T-helper 17 cell (primary cell): ENCODE measurements at places on chromosomes 1 and 21.
A peak's percentile ranks its signal among the peaks of the same experiment; 100 is the strongest.

DNA sequence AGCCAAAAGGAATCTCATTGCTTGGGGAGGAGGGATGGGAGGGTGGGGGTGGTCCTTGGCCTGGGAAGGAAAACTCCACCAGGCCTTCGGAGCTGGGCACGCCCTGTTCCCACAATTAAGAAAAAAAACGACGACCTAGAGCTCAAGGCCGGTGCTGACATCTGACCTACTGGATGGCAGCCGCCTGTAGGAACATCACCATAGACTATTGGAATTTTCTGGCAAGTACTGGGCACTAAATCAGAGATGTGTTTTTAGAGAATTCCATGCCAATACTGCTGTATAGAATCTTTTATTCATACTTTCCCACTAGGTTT lies 729 bp downstream of the NADK start:
- DNase-seq, result no peak

DNA sequence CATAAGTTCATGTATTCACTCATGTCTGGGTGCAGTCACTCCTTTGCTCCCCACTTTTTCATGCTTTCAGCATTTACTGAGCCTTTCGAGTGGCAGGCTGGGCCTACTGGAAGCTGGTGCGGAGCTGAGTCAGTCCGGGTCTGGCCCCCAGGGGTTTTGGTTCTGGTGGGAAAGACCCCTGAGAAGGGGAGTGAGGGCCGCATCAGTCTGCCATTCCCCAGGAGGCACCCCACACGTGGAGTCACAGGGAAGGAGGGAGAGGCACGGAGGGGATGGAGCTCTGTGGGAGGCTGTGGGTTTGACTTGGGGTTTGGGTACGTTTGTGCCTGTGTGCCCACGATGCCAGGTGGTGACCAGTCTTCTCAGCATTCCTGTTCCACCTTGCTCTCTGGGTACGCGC lies 87.9 kb downstream of the PTPRU start:
- no peak for DNase-seq

GRCh38 chr1:240607006-240607405 lies 4.9 kb downstream of the GREM2 start:
- no peak for DNase-seq

DNA sequence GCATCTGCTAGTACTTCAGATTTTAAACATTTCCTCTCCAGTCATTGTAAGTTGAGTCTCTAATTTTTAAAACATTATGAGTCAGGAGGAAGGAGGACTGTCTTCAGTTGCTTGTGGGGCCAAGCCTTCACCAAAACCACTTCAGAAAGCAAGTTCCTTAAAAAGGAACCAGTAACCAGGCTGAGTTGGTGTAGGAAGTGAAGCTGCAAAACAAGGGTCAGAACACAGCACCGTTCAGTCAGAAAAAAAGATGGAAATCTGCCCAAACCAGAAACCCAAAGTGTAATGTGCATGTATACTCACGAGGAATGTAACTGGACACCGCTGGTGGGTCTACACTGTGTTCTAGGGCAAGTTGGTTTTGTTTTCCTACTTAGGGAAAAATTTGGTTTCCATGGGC lies 402.1 kb downstream of the SETD4 start:
- DNase-seq, result no peak

- no peak for DNase-seq
These were observed 42.2 kb upstream of the KANK4 start for GRCh38 chr1:62361431-62361830.

GRCh38 chr1:184379111-184379752 lies 7.6 kb upstream of the C1orf21 start:
- DNase-seq, result no peak

- peak; percentile 30 for DNase-seq
These were observed 32.8 kb upstream of the IFNAR2 start for GRCh38 chr21:33196941-33197374.

- DNase-seq, result no peak
These were observed 20.9 kb downstream of the GADD45A start for GRCh38 chr1:67705735-67706453.

DNA sequence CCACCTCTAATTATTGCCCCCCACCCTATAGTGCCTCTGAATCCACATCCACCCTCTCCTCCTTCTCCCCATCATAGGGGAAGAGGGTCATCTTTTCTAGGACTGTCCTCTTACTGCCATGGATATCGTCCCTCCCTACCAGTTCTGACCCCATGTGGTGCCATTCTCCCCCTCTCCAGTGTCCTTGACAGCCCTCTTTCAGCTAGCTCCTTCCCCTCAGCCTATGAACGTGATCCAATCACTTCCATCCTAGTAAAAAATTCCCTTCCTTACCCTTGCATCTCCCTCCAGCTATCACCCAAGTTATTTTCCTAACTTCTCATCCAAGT lies 172.7 kb downstream of the RRAGC start:
- no peak for DNase-seq

- no peak for DNase-seq
These were observed 10.4 kb downstream of the DDX59 start for GRCh38 chr1:200659269-200659668.

DNA sequence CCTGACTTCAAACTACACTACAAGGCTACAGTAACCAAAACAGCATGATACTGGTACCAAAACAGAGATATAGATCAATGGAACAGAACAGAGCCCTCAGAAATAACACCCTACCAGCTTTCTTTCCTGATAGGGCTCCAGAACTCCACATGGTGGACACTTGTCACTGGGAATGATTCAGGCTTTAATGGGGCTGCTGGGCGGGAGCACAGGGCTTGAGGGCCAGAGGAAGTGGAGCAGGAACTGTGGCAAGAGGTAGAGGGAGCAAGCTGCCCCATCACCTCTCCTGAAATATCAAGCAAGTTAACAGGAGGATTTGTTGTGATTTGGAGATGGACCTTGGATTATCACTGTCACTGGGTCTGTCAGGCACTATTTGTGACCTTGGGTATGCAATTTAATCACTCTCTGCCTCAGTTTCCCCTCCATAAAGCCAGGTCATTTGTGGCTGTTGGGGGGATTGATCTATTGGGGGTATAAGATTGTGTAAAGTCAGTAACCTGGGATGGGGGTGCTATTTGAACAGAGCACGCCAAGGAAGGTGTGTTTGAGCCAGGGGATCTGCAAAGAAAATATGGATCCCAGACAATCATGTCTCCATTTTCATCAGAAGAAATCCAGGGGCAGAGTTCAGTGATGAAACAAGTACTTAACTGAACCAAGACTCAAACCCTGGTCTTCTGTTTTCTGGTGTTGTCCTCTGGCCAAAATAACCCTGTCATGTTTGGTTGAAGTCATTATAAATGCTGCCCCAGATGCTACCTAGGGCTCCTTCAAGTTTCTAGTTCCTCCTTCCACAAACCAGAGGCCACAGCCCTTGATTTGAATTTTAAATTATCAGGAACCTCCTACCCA lies 25.2 kb downstream of the ETS2 start:
- no peak for DNase-seq

GRCh38 chr1:24952413-24952841 lies 22.4 kb upstream of the RUNX3 start:
- DNase-seq, result no peak

DNA sequence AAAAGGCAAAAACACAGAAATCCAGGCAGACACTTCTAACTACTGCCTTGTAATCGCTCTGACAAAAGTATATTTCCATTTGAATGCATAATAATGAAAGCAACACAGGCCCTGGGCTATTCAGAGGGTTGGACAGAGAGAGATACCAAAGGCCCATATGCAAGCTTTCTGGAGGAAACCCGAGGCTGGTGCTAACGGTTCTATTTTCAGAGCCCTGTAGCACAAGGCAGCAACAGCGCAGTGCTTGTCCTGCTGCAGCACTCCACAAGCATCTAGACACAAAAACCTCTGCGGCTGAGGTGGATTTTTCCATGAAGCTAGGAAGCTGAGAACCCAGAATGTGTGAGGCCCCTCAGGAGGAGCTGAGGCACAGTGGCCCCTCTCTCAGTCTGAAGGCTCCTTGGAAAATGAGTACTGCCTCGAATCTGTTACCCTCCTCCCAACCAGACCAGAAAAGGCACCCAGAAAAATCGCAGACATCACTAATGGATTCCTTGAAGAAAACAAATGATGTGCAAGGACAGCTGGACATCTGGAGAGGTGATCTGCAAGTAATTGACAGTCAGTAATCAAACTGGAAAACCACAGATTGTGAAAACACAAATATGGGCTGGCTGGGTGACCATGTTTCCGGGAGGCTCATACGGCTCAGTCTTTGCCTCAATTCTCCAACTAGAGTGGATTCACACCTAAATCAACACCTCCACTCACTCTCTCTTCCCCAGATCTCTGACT lies 54.0 kb downstream of the COLGALT2 start:
- no peak for DNase-seq

DNA sequence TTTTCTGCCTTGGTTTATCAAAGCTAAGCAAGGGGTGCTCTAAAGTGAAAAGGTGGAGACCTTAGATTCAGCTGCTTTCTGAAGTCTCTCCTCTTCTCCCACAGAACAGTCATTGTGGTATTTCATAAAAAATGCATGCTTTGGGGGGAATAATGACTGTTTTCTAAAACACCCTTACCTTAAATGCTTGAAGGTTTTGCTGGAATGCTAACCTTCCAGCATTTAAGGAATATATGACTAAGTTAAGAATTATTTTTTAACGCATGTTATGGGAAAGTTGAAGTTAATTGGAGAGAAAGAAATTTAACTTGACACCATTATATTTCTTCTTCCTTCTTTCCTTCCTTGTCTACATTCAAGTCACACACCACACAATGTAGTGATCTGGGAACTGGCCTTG lies 162.5 kb downstream of the ROR1 start:
- no peak for DNase-seq

DNA sequence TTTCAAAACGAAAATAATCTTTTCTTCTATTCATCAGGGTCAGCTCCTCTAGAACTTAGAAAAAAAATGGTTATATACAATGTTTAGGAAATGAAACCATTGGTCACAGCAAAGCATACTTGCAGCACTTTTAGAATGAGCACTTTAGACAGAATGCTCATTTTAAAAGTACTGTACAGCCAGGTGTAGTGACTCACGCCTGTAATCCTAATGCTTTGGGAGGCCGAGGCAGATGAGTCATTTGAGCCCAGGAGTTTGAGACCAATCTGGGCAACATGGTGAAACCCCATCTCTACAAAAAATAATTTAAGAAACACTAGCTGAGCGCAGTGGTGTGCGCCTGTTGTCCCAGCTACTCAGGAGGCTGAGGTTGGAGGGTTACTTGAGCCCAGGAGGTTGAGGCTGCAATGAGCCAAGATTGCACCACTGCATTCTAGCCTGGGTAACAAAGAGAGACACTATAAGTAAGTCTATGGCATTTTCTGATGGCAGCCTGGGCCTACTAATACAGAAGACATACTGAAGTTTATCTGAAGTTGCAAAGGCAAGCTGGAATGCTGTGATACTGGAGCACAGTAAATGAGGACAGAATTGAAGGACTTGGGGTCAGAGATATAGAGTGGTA lies 48.9 kb upstream of the ZNF326 start:
- no peak for DNase-seq

DNA sequence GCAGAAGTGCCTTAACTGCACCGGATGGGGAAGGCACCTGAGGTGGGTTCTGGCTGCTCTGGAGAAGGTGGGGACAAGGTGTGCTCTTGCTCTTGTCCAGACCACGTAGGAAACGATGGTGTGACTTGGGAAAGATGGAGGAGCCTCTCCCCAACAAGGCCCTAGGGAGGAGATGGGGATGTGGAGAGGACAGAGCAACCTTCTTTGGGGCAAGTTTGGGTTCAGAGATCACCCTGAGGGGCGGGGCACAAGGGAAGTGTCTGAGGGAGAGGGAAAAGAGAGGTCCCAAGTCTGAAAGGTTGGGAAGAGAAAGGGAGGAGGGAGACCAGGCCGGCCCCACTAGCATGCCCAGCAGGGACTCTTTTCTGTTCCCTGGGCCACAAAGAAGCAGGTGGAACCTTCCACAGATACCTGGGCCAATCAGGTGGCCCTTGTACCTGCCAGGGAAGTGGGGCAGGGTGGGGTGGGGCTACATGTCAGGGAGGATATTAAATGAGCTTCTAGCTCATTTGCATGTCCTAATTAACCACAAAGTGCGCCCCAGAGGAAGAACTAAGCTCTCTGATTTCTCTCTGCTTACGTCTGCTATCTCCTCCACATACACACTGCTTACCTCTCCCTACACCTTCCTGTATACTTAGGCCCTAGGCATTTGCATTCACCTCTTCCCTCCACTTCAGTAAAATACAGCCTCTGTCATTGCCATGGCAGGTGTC lies 15.9 kb downstream of the INKA2 start:
- no peak for DNase-seq

DNA sequence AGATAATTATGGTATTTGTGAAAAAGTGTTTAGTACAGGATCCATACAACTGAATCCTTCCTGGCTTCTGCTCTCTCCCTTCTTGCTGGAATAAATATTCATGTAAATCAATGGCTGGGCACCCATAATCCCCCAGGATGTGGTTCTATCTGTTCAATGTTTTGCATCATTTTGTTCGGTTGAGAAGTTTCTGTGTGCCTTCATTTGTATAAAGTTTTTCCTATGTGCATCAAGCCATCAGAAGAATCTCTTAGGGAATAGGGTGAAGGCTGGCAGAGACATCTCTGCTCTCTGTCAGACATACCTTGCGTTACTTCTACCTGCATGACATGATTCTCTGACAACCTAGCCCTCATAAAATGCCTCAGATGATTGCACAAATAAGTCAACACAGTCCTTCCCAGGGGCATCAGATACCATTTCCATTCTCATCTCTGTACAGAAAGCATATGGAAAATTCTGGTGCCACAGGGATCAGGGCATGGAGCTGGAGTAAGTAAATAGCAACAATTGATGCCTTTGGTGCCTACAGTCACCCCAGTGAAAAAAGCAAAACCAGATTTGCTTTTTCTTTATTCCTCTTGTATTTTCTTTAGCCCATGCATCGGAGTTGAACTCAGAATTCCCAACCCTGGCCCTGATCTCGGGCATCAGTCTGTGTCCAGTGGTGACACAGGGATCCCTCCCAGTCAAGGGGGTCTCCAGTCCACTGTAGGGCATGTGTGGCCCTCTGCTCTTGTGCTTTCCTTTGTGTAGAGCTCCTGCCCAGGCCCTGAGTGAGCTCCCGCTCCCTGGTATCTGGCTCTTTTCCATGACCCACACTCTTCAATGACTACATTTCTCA lies 39.7 kb upstream of the ATP1A1 start:
- DNase-seq, result no peak

- no peak for DNase-seq
These were observed 63.6 kb downstream of the UBE2U start for GRCh38 chr1:64266991-64267390.

DNA sequence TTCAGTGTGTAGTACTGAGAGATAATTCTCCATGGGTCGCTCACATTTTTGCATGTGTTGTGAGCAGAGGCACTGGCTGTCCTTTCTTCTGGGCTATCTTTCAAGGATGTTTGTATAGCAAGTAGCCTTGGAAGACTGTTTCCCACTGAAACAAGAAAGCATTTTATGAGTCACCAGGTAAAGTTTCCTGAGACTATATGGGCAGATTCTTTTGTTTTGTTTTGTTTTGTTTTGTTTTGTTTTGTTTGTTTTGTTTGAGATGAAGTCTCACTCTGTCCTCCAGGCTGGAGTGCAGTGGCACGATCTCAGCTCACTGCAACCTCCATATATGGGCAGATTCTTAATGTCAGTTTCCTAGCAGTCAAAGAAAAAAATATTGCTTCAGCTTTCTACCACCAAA lies 912.6 kb downstream of the TTLL7 start:
- no peak for DNase-seq
